ENCODE measurements at places on chromosomes 11 and 22.

GRCh38 chr22:33300165-33300564 lies 242.0 kb upstream of the SYN3 start:
- no peak for DNase-seq

DNA sequence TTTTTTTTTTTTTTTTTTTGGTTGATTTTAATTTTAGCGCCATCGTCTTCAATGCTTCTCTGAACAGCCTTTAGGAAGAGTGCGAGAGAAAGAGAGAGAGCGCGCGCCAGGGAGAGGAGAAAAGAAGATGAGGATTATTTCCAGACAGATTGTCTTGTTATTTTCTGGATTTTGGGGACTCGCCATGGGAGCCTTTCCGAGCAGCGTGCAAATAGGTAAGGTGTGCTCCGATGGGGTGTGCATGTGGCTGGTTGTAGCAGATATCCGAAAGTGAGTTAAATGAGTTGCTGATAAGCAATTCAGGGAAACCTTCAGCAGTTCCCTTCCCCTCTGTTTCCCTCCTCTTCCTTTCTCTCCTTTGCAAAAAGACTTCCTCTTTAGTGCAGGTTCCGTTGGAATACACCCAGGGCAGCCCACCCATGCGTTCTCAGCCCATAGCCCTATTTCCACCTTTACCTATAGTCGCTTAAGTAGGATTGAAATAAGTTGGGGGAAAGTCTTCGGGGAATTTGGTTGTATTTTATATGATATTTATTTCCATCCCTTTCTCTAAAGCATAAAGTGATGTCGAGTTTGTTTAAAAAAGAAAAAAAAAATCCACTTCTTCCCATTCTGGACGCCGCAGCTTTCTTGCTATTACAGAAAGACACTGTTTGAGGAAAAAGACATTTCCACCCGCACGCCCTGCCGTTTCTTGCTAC lies 1.1 kb downstream of the GRIA4 start:
- no peak for DNase-seq

GRCh38 chr11:67613960-67614715 lies 7.4 kb downstream of the NDUFV1 start:
- peak; percentile 21 for DNase-seq

DNA sequence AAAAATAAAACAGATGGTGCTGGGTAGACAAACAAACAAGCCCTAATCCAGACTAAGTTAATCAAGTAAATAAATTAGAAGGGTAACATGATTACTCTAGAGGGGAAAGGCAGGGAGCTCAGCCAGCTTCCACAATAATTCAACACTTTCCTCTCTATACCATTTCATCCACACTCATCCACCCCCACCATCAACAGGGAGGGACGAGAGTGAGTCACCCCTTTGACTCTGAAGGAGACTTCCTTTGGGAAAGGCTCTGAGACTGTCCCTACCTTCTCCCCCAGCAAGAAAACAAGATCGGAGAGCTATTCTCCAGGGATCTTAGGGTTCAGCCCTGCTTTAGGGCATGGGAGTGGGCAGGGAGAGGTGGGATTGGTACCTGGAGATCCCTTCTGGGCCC lies 33.1 kb downstream of the TRIM66 start:
- no peak for DNase-seq

DNA sequence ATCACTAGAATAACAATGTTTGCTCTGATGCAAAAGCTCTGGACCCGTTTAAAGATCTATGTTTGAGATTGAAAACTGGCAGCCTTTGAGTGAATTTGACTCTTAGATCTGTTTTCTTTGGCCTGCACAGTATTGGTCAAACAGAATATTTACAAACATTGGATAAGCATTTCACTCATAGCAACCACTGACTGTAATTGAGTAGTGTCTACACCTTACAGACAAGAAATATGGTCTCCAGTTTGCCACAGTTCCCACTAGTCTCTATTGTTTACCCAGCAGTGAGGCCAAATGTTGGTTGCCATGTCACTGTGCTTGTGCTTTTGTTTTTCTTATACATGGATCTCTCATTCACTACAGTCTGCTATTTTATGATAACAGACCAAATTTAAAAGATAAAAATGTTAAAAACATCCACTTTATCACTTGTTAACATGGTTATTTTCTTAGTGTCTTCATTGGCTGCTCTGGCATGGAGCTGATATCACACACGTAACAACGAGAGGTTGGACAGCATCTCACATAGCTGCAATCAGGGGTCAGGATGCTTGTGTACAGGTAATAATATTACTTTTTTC lies 12.2 kb downstream of the ANKRD42 start:
- DNase-seq = no peak

GRCh38 chr22:29890760-29891159 lies 7.8 kb downstream of the MTMR3 start:
- DNase-seq = no peak

GRCh38 chr11:33324302-33324985 lies 67.3 kb downstream of the HIPK3 start:
- DNase-seq = no peak

- DNase-seq = no peak
Observed at GRCh38 chr22:49994361-49995040, 18.1 kb downstream of the IL17REL start.

DNA sequence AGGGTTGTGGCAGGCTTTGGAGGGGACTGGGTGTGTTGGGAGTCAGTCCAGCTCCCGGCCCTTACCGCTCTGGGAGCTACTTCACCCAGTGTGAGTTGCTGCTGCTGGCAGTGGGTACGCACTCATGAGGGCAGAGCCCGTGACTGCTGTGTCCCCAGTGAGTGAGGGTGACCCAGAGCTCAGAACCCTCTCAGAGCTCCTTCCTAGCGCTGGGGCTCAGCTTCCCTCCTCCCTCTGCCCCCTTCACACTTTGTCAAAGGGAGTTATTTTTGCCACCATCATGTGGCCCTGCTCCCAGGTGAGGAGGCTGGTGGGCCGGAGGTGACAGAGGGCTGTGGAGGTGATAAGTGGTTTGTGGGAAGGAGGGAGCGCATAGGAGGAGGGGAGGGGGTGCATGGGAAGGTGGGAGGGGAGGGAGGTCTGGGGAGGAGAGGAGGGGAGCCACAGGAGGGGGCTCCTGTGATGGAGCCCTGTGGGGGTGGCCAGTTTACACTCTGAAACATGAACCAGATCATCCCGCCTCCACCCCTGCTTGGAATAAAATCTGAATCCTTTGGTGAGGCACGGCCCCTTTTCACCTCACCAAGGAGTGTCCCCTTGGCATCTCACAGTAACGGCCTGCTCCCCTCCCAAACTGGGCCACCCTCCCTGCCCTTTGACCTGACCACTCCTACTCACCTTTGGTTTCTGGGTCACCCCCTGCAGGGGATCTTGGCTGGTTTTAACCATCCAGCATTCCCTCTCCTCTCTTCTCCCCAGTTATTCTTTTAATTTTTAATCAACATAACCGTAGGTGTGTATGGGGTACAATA lies 9.9 kb downstream of the NDUFV1 start:
- peak; percentile 33 for DNase-seq

- no peak for DNase-seq
Observed at GRCh38 chr11:112795142-112795815, 165.9 kb upstream of the NCAM1 start.

DNA sequence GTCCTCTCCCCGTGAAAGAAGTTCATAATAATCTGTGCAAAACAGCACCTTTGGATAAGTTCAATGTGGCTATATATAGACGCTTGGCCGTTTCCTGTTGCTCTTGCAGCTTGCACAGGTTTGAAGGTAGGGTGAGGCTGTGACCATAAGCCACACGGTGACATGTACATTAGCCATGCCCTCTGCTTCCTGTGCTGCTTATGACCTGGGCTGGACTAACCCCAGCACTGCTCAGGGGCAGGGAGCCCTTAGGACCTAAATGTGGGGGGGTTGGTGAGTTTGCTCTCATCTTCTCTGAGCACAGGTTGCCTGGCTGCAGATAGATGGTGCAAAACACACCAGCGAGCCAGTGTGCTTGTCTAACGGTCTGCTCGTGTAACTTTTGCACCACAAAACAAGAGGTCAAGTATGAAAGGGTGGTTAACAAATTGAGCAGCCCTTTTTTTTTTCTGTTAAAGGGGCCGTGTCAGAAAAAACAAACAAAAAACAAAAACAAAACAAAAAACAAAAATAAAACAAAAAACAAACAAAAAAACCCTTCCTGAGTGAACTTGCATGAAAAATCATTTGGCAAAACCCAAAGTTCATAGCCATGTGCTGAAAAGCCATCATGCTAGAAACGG lies 37.3 kb downstream of the FLI1 start:
- no peak for DNase-seq

DNA sequence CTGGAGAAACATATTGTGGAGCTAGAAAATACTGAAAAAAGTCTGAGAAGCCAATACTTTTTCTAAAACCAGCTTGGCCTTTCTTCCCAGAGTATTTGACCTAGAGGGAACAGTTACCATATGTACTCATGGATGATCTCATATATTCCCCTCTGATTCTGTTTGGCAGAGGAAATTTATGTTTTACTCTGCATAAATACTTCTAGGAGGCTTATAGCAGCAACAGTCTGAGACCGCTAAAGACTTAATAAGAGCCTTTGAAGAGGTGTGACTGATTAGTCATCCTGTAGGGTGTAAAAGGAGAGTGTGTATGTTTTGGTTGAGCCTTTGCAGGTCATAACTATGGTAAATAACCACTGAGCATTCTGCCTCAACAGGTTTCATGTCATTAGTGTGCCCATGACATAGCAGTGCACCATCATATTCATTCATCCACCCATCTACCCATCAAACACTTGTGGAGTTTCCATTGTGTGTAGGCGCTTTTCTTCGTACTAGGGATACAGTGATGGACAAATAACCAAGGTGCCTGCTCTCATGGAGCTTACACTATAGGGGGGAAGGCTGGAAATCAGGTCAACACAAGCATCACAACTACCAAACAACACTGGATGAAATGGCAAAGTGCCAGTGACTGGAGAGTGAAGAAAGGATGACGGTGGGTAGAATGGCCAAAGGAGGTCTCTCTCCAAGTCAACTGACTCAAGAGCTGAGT lies 44.5 kb downstream of the TRAF6 start:
- no peak for DNase-seq

Measured in putamen (tissue), 1 donor.